ENCODE measurements at places on chromosomes 12 and 14.

DNA sequence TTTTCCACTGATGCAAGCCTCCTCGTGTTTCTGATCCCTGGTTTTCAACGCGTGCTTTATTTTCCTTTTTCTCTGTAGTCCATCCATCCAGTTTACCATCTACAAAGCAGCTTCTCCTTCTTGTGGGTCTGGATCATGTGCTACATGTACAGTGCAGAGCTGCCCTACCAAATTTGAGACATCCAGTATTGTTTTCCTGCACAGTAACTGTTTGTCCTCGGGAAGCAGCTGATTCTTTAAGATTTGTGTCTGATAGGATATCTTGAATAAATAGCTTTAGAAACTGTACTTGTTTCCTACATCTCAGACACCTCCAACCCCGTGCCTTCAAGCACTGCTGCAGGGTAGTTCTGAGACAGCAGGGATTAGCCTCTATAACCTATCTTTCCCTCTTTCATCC, 368.1 kb upstream of the FAR2 start:
- DNase-seq: no peak

- DNase-seq: no peak
Measured at GRCh38 chr14:92677087-92677668, 71.2 kb downstream of the LGMN start.

GRCh38 chr12:19520646-19521415, 81.5 kb downstream of the AEBP2 start:
- DNase-seq: no peak

DNA sequence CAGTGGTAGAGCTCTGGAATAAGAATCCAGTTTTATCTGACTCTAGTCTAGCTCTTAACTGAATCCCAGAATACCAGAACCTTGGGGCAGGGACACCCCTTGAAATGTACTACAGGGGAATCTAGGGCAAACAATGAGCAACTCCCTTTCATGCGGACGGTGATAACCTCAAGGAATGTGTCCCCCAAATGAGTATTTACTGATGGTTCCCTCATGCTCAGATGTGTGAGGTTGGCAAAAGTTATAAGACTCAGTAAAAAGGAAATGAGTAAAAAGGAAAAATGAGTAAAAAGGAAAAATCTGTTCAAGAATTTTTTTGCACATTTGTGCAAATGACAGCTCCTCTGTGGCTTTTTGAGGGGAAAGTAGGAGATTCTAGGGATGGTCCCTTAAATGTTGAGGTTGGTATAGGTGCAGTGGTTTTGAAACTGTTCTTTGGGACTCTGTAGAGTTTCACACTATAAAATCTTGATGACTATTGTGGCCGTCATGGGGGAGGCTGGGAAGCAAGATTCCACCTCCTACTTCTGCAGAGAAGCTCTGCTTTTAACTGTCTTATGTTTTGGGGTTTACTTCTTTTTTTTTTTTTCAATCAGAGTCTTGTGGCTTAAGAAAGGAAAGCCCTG, 58.6 kb downstream of the NRXN3 start:
- no peak for DNase-seq

GRCh38 chr12:108594960-108595710, 2.7 kb downstream of the TMEM119 start:
- DNase-seq: no peak
